Nephron progenitor cell (in vitro differentiated cells): ENCODE measurements at places on chromosomes 2 and 18.

DNA sequence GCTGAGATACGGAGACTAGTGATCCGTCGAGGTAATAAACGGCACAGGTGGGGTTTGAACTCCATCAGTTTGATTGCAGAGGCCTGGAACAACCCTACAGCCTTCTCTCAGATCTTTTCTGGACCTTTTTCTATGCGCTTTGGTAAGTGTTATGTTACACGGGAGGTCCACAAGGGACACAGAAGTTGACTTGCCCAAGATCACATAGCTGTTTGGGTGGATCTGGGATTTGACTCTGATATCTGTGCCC, 1.1 kb upstream of the DNPEP start:
- no peak for DNase-seq
- peaks cover 26% of the 10 kb centered on the region for H3K27me3 ChIP-seq
- peaks cover 14% of the 10 kb centered on the region for H3K36me3 ChIP-seq
- H3K4me1 ChIP-seq, result peaks cover 21% of the 10 kb centered on the region
- peak overlapping the region; percentile 77 for H3K4me3 ChIP-seq

DNA sequence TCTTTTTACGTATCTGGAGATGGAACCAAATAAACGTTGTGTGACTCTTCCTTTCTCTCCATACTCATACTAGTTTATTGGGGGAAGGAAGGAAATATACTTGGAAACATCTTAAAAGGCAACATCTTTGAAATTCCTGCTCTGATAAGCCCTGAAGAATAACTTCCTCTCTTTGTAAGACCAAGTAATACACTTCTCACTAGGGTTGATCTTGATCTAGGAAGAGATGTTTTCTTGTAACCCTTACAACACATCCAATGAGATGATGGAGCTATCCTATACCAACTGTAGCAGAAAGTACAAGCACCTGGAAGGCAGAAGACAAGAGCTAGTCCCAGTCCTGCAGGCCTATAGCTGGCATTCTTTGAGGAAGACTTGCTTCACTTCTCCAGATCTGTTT, 2.0 kb downstream of the ANKRD44 start:
- peak overlapping the region; percentile 90 for H3K4me3 ChIP-seq
- H3K36me3 ChIP-seq, result no peaks in the 10 kb centered on the region
- H3K27me3 ChIP-seq, result peaks cover 56% of the 10 kb centered on the region
- H3K27ac ChIP-seq, result no peak overlapping the region

GRCh38 chr18:29753379-29753778, 1289.2 kb downstream of the DSC3 start:
- no peaks in the 10 kb centered on the region for H3K27me3 ChIP-seq
- DNase-seq, result no peak

DNA sequence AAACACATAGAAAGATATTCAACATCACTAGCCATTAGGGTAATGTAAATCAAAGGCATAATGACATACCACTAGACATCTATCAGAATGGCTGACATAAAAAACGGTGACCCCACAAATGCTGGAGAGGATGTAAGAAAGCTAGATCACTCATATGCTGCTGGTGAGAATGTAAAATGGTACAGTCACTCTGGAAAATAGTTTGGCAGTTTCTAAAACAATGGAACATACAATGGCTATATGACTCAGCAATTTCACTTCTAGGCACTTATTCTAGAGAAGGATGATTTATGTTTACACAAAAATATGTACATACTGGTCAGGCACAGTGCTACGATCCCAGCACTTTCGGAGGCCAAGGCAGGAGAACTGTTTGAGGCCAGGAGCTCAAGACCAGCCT, 87.3 kb downstream of the COLEC12 start:
- no peak for DNase-seq
- H3K27ac ChIP-seq, result no peak overlapping the region
- H3K27me3 ChIP-seq, result no peaks in the 10 kb centered on the region
- peaks cover 35% of the 10 kb centered on the region for H3K36me3 ChIP-seq
- H3K4me3 ChIP-seq, result no peak overlapping the region
- peaks cover 22% of the 10 kb centered on the region for H3K4me1 ChIP-seq

DNA sequence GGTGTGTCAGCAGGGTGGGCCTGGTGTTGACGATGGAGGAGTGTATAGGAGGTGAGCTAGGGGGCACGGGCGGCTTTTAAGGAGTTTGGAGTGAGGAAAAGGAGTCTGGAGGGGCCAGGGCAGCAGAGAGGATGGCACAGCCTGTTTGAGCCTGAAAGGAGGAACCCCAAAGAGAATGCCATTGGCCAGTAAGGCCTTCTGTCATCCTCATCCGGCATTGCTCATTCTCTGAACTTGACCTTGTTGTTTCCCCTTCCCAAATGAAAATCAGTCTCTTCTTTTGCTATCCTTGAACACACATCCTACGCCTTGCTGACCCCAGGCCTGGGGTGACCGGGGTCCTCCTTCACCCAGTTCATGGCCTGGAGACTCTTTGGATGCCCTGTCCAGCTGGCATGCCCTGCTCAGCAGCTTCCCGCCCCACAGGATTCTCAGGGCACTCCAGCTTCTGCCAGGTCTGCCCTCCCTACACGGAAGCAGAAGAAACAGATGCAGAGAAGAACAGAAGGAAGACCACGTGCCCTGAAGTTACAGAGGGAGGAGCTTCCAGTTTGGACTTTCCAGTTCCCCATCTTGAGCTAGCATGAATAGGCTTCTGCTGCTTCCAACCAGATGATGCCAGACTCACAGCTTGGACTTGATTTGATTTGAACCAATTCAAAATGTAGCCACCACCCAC, 20.5 kb upstream of the KIF3C start:
- H3K4me3 ChIP-seq, result no peak overlapping the region
- H3K27ac ChIP-seq, result no peak overlapping the region
- H3K36me3 ChIP-seq, result no peaks in the 10 kb centered on the region
- peaks cover 2% of the 10 kb centered on the region for H3K27me3 ChIP-seq
- DNase-seq, result no peak

- DNase-seq, result no peak
- H3K27ac ChIP-seq, result peak overlapping the region; percentile 92
- peaks cover 71% of the 10 kb centered on the region for H3K4me1 ChIP-seq
- H3K27me3 ChIP-seq, result peaks cover 18% of the 10 kb centered on the region
- no peak overlapping the region for H3K4me3 ChIP-seq
Observed at GRCh38 chr18:48787203-48788151, 163.3 kb downstream of the SMAD7 start.

DNA sequence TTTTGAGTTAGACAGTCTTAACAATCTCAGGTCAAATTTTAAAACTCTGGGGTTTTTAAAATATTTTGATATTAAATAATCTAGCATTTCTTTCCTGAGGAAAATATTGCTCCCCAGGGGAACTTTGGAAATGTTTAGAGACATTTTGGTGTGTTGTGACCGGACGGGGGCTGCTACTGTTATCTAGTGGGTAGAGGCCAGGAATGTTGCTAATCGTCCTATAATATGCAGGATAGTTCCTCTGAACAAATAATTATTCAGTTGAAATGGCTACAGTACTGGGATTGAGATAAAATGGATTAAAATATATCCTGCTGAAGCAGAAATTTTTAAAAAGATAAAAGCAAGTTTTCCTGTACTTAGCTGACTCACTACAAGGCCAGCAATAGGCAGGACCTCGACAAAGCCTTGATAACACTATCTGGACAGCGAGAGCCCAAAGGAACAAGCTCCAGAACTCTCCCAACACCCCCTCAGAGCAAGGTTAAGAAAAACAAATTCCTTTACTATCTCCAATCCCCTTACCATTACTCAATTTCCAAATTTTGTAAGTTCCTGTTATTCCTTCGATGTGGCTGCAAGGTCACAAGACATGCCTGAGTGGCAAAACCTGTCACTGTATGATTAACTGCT, 1407.4 kb downstream of the SUCLG1 start:
- H3K36me3 ChIP-seq, result no peaks in the 10 kb centered on the region
- H3K4me1 ChIP-seq, result no peaks in the 10 kb centered on the region
- H3K27me3 ChIP-seq, result no peaks in the 10 kb centered on the region
- no peak overlapping the region for H3K27ac ChIP-seq

DNA sequence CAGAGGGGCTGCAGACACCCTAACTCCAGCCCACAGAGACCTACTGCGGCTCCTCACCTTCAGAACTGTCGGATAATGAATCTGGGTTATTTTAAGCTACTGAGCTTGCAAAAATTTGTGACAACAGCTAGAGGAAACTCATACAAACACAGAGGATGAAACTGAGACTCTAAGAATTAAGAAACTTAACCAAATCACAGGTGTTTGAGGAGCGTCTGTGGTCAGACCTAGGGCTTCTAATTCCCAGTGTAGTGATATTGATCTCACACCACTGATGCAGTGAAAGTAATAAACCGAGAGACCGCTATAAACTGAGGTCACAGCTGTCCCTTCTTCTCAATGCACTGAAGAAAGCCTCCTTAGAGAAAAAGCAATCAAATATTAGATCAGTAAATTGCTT, 110.1 kb downstream of the RGPD3 start:
- H3K4me3 ChIP-seq, result no peak overlapping the region
- no peak for DNase-seq
- no peaks in the 10 kb centered on the region for H3K36me3 ChIP-seq
